KBM-7 (cell line): ENCODE measurements at places on chromosomes 5 and 9.

GRCh38 chr9:108772301-108772894 lies 83.4 kb downstream of the ACTL7B start:
- DNase-seq = no peak

DNA sequence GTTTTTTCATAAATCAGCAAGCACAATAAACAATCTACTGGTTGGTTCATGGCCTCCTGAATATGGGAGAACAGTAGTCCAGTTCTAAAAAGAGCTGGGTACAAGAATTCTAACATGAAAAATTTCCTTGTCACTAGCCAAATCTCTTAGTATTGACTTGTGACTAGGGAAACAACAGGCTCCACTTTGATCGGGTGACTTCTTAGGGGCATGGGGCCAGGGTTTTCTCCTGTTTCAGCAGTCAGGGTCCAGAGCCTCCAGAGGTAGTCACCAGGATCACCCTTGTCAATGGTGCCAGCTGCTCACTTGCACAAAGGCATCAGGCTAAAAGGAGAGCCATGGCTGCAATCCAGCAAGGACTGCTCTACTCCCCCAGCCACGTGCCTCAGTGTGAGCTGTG lies 38.1 kb downstream of the LPAR1 start:
- no peak for DNase-seq

GRCh38 chr5:153964880-153965645 lies 73.6 kb downstream of the FAM114A2 start:
- DNase-seq = peak; percentile 66

DNA sequence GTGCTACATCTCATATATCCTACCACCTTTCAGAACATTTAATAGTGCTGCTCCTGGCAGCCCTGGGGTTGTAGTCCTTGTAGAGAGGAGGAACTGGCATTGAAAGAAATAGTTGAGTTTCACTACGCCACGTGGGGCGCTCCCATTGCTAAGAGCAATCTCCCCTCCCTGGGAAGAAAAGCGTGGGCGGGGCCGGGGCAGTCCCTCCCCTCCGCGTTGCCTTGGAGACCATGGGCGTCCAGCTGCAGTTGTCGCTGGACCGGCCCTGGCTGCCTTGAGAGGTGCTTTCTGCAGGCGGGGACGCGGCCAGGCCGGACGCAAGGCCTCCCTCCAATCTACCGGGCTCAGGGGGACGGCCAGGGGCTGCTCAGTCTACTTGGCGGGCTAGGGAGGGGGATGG lies 368 bp upstream of the CCDC180 start:
- DNase-seq = no peak

- no peak for DNase-seq
These were observed 180.2 kb upstream of the EGFLAM start for GRCh38 chr5:38078161-38078560.

GRCh38 chr9:108800632-108801099 lies 55.1 kb downstream of the ACTL7B start:
- no peak for DNase-seq

DNA sequence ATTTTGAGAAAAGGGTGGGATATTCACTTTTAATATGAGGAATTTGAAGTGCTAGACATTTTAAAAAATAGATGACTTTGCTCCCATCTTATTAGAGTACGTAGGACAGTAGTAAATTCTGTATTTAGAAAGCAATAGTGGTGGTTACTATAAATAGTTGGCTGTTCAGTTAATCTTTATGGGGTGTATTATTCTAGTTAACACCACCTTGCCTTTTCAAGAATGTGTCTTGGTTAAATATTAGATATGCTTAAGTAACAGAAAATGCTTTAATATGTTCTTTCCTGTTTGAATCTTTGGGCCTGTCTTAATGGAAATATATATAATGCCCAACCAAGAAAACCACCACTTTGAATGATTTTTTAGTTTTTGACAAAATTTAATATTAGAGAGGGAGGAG lies 608.7 kb upstream of the FAM174A start:
- no peak for DNase-seq

DNA sequence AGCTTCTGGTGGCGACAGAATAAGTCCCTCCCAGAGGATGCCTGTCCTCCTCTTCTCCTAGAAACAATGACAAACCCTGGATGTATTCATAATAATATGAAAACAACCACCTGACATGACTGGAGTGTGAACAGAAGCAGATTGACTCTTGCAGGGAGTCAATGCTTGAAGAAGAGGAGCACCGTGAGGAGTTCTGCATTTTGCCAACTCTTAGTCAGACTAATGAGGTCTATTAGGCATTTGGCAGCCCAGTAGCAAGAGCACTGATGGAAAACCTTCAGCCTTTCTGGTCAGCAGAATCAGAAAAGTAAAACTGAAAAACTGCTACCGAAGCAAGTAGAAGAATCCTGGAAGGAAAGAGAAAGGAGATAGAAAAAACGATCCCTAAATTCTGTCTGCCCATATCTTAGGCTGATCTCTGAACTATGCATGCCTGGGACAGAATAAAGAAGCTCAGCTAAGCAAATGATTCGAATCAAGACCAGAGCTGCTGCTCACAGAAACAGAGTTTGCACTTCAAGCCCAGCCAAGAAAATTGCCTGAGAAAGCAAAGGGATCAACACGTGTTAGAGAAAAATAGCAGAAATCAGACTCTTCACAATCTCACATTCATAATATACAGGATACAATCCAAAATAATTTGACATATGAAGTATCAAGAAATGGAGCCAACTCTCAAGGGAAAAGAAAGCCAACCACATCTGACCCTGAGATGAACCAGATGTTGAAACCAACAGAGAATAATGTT lies 69.5 kb upstream of the OSMR start:
- no peak for DNase-seq

GRCh38 chr5:151622367-151623088 lies 31.4 kb upstream of the FAT2 start:
- no peak for DNase-seq

DNA sequence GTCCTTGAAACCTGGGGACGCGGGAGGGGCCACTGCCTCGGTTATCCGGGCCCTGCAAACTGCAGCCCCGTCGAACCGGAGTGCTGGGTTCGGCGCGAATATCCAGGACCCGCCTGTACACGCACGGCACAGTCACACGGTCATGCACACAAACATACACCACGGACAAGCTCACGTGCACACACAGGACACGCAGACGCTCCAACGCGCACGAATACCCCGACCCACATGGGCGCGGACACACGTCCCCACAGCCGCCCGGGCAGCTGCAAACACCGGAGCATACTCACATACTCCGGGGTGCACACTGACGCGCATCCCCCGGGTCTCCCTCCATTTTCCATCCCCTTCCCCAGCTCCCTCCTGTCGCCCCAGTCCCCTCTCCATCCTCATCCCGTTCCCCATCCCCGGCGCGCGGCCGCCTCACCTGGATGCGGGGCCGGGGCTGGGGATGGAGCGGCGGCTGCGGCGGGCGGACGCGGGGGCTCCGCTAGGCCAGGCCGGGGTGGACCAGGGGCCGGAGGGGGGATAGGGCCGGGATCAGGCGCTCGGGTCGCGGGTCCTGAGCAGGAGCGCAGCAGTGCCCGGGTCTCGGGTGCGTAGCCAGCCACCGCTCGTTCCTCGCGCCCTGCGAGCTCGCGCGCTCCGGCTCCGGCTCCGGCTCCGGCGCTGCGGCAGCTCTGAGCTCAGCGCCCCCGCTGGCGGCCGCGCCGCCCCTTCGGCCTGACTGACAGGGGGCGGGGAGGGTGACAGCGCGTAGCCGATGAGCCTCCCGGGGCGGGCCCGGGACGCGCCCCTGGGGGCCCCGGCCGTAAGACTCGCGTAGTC lies at the start of the genes EIF4E1B and SNCB:
TSS of gene EIF4E1B (plus strand) at position 823 of the 828 bp plus-strand sequence. CDS start 12,113 bp downstream, outside the sequence.
TSS of gene SNCB (minus strand) at position 682 of the 828 bp plus-strand sequence. CDS start 880 bp downstream, outside the sequence.
- no peak for DNase-seq

GRCh38 chr9:32419921-32420320 lies 35.5 kb downstream of the ACO1 start:
- DNase-seq = no peak

DNA sequence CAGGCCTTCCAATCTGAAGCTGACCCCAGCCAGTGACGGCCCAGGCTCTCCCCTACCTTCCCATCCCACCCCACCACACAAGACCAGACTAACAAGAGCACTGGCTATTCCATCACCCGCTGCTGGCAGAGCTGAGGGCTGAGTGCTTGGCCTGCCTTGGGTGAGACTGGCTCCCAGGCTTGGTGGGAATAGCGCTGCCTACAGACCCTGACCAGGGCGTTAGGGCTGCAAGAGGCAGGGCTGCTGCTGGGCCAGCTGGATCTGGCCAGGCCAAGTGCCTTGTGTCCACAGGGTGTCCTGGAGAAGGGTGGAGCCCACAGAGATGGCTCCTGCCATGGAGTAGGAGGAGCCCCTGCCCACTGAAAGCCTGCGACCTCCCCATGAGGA lies 31.6 kb upstream of the ANGPTL2 start:
- DNase-seq = no peak

DNA sequence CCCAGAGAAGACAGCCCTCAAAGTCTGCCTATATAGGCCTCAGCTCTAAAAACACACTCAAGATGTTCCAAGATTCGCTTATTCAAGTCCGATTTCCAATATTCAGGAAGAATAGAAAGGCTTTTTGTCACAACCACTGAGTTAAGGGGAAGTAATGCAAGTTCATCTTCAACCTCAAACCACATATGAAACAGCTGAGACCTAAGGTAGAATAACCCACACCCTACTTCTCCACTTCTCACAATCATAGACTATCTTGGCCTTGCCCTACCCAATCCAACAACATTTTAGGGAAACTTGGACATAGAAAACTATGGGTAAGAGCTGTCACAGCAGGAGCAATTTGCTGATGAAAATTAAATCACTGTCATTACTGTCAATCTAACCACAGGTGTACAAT lies 152.0 kb upstream of the LRRTM2 start:
- DNase-seq = peak; percentile 29

- no peak for DNase-seq
These were observed 4.2 kb upstream of the BSPRY start for GRCh38 chr9:113345190-113345589.
